ENCODE measurements at places on chromosomes 3 and 15.
A peak's percentile ranks its signal among the peaks of the same experiment; 100 is the strongest.

GRCh38 chr15:39944726-39945125 lies 10.8 kb downstream of the EIF2AK4 start:
- DNase-seq: no peak

DNA sequence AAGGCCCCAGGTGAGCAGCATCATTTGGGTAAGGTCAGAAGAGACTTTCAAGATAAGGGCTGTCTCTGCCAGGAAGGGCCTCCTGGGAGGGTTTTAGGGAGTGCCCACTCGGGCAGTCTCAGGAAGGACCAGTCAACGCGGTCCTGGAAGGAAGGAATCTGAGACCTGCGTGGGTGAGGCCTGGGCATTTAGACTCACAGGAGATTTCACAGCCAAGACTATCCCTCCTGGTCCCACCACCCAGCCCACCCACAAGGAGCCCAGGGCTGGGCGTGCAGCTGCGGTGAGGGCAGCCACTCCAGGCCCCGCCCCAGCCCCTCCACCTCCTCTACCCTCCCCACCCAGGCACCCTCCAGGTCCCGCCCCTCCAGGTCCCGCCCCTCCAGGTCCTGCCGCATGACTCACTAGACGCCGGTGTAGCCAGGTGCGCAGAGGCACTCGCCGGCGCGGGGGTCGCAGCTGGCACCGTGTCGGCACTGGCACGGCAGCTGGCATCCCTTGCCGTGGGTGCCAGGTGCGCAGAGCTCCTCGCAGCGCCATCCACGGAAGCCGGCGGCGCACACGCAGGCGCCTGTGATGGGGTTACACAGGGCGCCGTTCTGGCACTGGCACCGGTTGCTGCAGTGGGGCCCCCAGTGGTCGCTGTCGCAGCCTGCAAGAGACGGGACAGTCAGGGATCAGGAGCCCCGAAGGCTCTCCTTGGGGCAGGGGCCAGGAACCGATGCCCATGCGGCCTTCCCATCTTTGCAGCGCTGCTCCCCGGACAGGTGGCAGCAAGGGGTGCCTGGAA lies 112.7 kb downstream of the RAB11A start:
- peak; percentile 65 for DNase-seq

GRCh38 chr3:48470286-48470685 lies 23.7 kb downstream of the ATRIP start:
- no peak for DNase-seq

DNA sequence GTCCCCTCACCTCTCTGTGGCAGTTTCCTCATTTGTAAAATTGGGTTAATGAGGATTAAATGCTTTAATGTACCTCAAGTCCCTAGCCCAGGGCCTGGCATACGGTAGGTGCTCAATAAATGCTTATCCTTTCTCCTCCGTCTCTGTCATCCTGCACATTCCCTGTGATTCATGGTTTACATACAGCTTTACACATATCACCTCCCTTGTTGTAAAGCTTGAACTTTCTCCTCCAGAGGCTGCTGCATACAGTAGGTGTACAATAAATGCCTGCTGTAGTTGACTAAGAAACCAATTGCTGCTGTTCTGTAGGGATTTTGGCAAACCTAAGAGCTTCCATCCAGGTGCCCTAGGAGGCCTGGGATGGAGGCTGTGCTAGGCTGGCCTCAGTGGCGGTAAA lies 1.5 kb upstream of the CSPG4 start:
- DNase-seq: no peak

- DNase-seq: no peak
Observed at GRCh38 chr3:13123013-13123654, 49.9 kb upstream of the IQSEC1 start.

DNA sequence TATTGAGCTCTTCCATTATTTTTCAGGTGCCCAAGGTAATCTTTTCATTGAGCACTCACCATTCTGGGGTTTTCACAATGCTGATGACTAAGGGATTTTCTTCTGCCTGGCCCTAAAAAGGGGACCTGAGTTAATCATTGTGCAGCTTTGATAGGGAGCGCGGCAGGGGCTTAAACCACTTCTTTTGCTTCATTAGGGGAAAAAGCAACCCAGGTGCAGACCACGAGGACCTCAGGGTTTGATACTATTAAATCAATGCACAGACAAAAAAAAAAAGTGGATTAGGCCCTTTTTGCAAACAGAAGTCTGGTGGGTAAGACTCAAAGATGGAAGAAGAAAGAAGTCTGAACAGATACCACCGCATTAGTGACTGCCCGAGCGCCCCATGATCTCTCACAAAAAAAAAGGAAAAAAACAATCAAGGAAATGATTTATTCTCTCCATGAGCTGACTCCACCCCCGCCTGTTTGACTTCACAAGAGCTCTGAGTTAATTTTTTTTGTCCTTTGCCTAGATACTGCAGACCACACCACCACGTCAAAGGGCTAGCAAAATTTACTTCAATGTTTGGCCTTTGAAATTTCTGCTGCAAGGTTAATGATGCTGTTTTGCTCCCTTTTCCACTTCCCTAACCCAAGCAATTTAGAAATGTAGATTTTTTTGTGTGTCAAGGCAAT lies 78.0 kb upstream of the FEZF2 start:
- no peak for DNase-seq

GRCh38 chr3:9020426-9020825 lies 57.2 kb upstream of the RAD18 start:
- DNase-seq: no peak

DNA sequence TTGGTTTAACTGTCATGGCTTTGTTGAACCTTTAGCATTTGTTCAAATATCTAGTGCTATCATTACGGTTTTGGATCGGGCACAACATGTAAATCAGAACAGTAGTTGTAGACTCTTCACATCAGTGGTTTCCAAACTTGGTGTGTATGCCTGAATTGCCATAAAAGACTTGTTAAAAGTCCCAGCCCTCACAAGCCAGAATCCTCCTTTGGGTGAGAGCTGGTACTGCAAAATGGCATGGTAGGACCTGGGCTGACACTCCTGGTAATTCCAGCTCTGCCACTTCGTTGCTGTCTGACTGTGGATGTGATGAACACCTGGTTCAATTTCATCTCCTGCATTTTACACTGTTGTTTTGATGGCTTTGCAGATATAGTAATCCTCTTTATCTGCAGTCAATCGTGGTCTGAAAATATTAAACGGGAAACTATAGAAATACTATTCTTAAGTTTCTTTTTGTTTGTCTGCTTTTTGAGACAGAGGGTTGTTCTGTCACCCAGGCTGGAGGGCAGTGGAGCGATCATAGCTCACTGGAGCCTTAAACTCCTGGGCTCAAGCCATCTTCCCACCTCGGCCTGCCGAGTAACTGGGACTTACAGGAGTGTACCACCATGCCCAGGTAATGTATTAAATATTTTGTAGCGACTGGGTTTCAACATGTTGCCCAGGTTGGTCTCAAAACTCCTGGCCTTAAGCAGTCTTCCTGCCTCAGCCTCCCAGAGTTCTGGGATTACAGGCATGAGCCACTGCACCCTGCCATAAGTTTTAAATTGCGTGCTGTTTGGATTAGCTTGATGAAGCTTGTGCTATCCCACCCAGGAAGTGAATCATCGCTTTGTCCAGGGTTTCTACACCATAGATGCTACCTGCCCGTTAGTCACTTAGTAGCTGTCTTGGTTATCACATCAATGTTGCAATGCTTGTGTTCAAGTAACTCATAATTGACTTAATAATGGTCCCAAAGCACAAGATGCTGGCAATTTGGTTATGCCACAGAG lies 61.6 kb downstream of the RAB7A start:
- DNase-seq: peak; percentile 68

GRCh38 chr15:66948294-66948693 lies 117.1 kb upstream of the SMAD3 start:
- peak; percentile 21 for DNase-seq

DNA sequence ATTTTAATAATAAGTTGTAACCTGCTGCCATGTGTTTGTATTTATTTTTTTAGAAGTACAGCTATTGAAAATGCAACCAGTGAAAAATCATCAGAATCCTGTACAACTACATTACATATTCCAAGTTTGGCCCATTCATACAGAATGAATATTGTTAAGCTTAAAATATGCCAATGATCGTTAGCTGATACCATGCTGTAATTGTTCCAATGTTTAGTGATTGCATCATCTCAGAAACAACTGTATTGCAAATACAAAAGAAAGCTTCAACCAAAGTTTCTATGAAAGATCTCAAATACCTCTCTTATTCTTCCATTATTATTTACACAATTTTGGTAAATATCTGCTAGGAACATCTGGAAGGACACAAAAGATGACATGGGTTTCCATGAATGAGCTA lies 51.6 kb upstream of the ALCAM start:
- DNase-seq: no peak

All from activated CD4-positive, alpha-beta T cell treated with anti-CD3 and anti-CD28 coated beads for 48 hours (primary cell).